ENCODE measurements at places on chromosomes 2 and 18.

DNA sequence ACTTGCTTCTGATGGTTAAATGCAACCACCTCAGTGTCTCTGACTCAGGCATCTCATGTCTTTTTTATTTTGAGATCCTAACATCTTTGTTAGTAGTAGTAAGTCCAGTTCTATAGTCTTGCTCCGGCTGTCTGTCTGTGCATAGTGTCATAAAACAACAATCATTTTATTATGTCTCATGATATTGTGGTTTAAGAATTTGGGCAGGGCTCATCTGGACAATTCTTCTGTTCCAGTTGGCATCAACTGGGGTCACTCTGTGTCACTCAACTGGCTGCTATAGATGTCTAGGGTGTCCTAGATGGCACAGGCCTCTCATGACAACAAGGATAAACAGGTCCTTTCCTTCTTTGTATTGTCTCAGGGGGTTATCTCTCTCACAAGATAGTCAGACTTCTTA lies 299.6 kb upstream of the ZNF521 start:
- DNase-seq: no peak

GRCh38 chr2:156896294-156896693 lies 361.2 kb upstream of the GALNT5 start:
- DNase-seq: no peak

DNA sequence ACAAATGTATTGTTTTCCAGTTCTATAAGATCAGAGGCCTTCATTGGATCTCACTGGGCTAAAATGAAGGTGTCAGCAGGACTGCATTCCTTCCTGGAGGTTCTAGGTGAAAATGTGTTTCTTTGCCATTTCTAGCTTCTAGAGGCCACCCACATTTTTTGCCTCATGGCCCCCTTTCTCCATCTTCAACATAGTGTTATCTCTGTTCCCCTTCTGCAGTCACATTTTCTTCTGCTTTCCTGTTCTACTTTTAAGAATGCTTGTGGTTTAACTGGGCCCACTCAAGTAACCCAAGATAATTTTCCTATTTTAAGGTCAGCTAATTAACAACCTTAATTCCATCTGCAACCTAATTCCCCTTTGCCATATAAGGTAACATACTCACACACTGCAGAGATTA lies 36.1 kb downstream of the METTL21A start:
- DNase-seq: no peak

- no peak for DNase-seq
These were observed 74.9 kb downstream of the RHOB start for GRCh38 chr2:20521682-20522189.

GRCh38 chr2:239694487-239694886 lies 293.7 kb upstream of the HDAC4 start:
- DNase-seq: no peak

DNA sequence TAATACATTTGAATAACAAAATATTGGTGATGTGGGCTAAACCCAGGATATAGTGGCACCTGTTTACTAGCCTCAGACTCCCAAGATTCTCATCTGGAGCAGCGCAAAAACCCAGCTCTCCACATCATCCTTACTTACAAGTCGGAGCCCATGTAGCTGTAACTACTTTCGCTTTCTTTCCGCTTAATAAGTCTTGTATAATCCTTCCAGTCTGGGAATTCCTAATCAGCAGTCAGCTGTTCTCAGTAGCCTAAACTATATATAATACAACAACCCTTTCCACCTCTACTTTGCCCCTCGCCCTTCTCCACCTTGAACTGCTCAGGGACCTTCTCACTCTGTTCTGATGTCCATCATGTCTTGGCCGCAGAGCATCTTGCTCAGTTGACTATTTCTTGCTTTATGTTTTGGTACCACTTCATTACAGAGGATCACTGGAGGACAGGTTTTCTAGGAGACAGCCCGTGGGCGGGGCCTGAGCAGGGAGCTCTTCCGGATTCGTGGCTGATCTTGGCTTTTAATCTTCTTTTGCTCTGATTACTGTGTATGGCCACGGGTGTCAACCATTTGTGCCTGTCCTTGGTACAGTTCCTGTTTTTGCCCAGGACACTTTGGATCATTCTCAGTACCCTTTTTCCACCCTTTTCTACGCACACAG lies 119.9 kb upstream of the SERTAD2 start:
- DNase-seq: no peak

DNA sequence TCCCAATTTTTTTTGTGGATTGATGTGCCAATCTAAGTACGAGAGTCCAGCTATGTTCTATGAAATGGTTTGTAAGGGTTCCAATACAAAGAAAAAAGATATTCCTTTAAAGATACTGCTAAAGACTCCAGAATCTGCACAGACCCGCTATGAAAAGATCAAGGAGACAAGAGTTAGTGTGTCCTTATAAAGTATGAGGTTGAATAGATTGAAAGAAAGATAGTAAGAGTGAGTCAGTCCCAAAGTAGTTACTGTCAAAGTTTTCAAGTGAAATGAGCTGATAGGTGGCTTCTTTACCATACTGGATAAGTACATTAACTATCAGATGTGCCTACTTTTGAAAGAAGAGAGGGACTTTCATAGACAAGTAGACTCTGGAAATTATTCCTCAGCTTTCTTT lies 17.9 kb upstream of the EHBP1 start:
- DNase-seq: no peak

DNA sequence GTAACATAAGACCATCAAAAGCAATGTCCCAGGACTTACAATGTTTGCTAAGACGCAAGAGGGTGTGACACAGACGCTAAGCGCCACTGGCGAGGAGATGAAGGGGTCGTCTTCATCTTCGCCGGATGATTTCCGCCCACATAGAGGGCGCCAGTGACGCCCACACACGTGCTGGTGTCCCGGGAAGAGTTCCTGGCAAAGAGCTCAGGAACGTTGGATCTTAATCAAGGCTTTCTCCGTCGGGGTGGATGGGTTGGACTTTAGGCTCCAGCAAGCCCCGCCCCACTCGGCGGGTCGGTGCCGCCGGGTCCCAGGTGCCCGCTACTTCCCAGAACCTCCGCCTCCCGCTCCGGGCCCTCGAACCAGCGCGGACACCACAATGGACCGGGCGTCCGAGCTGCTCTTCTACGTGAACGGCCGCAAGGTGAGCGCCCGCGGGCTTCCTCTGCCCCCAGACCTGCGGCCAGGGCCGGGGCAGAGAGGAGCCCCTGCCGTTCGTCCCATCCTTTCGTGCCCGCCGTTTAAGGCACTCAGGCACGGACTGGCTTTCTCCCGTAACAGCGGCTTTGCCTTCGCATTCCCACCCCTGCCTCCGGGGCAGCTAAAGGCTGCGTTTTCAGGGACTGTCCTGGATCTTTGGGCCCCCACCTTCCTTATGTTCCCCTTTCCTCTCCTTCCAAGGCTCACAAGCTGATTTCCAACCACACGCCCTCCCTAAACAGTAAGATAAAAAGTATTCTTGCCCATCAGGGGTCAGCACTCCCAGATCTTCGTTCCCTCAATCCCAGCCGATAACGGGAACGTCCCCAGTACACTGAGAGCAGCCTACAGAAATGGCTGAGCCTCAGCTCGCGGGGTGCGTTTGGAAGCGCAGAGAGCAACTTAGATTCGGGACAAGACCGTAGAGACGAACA lies at the start of gene AOX1:
TSS of gene AOX1 (plus strand) at position 285 of the 914 bp plus-strand sequence. CDS start at position 380, 95 bp downstream.
- no peak for DNase-seq

DNA sequence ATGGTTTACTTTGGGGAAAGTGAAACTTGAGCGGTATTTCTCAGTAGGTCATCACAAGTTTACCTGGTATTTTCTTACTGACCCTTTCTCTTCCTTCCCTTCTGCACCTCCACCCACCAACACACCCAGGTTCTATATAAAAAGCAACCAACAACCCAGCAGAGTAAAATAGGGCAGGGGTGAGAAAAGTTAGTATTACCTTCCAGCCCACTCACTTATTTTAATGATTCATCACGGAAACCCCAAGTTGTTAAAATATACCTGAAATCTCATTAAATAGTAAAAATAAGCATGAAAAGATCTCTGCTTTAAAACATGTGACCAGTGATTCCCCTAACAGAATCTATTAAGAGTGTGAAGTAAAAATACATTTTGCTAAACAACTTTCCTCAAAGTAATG lies 306.1 kb downstream of the ZEB2 start:
- no peak for DNase-seq

DNA sequence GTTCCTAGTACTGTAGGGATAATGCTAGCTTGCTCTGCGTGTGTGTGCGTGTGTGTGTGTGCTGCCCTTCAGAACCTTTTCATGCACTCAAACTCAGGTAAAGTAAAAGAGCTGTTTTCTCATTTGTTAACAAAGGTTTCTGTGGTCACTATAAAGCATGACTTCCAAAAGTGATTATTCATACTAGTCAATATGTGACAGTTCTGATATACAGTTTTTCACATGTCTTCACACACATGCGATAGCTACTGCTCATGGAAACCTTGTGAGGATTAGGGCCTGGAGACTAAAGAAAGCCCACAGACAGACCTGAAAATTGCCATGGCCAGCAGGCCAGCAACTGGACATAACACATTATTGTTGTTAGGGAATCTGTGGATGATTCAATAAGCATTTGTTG lies 56.9 kb upstream of the NEMP2 start:
- no peak for DNase-seq

- peak; percentile 4 for DNase-seq
These were observed 670.2 kb upstream of the ZEB2 start for GRCh38 chr2:145190031-145190703.

- DNase-seq: no peak
These were observed 23.6 kb upstream of the PDCL3 start for GRCh38 chr2:100539221-100539620.

GRCh38 chr2:47003641-47004427 lies 88.2 kb upstream of the MCFD2 start:
- peak; percentile 62 for DNase-seq

DNA sequence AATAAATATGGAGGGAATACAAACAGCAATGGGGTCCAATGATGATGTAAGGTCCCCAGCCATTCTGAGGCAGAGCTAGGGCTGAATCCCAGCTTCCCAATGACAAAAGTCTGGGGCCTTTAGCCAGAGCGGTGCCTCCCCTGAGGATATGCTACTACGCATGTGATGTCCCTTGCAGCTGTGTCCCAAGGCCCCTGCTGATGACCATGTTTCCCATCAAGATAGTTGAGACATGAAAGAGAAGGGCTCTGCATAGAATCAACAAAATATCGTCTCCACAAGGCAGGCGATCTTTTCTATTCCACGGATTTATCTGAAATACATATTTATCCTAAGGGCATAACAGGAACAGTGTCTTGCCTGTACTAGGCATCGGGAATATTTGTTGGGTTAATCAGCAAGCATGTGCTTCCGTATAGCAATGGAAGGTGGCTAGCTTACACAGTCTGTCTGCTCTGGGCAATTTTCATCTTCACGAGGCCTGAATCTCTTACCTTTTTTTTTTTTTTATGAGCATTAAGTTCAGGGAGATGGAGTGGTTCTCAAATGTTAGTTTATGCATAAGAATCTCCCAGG lies 284.6 kb downstream of the CNTNAP5 start:
- no peak for DNase-seq

GRCh38 chr2:11080253-11081115 lies 74.8 kb upstream of the SLC66A3 start:
- no peak for DNase-seq

DNA sequence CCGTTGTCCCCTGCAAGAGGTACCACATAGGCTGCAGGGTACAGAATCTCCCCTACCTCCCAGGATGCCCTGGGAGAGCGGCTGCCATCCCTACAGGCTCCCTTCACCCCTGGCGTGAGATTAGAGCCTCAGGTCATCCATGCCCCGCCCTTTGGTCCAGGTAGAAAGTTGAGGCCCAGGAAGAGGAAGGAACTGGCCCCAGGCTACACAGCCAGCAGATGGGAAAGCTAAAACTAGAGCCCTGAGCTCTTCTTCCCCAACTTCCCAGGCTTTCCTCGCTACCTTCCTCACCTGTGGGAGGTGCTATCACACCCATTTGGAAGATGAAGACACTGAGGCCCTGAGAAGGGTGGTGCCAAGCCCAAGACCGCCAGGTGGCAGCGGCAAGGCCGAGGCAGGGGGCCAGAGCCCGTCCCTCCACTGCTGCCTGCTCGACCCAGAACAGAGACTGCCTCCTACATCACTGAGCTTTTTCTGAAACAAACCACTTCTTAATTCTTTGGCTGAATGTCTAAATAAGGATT lies 25.8 kb downstream of the CIB4 start:
- DNase-seq: no peak

- DNase-seq: no peak
These were observed 156.6 kb downstream of the AKAIN1 start for GRCh38 chr18:5040476-5040875.

GRCh38 chr18:47560723-47561715 lies 309.6 kb upstream of the SKOR2 start:
- no peak for DNase-seq

DNA sequence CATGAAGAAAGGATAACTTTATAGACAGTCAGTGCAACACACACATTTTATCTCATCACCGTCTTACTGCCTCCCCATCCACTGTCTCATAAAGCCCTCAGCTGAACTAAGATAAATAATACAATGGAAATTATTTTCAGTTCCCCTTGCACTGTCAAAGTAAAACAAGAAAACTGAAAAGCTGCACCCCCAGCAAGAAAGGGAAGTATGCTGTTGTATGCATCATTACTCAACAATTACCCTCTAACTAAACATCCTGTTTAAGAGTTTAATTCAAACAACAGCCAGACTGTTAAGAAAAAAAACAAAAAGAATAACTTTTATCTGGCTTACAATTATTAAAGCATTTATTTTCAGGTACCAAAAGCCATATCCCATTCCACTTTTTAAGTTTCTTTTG lies 25.0 kb downstream of the MPPE1 start:
- no peak for DNase-seq

GRCh38 chr2:37764739-37765138 lies 93.3 kb upstream of the CDC42EP3 start:
- DNase-seq: no peak

- DNase-seq: no peak
These were observed 69.0 kb upstream of the ZCCHC2 start for GRCh38 chr18:62453864-62454263.

GRCh38 chr2:64406407-64406774 lies 47.6 kb upstream of the LGALSL start:
- no peak for DNase-seq

DNA sequence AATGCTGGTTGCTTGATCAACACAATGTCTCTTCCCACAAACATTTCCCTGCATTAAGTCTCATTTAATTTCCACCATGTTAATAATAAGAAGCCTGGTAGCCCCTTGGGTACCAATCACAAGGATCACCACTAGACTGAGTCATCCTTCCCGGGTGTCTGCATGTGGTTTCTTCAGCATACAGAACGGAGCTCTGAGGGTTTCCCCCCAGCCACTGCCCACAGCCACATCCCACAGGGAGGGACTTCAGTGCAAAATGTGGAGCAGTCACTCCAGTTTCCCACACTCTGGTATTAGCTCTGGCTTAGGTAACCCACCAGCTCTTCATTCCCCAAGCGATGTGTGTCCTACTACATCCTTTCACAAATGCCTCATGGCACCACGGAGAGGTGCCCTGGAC lies 42.7 kb upstream of the POLE4 start:
- DNase-seq: peak; percentile 40

DNA sequence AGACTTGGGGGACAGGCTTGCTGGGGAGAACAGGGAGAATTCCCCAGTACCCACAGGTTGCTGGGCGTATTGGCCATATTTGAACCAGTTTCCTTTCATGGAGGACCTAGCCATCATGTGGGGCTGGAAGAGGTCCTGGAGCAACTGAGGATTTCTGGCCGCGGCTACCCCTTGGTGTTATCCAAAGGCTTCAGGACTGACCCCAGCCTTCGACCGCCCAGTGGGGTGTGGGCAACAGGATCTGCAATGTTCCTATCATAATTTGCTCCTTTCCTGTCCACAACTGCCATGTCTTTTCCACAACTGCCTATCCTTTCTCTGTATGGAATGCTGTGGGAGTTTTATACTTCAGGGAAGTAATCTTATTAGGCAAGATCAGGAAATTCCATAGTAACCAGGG lies 1053.6 kb upstream of the SLC39A10 start:
- no peak for DNase-seq

- no peak for DNase-seq
These were observed 18.2 kb downstream of the MPHOSPH10 start for GRCh38 chr2:71148506-71149063.
